ENCODE measurements at places on chromosomes 13 and 19. TPM values are rescaled to one million over a fixed set of nuclear protein-coding genes. Genes with fewer than 3 reads are reported as not detected.
A peak's percentile ranks its signal among the peaks of the same experiment; 100 is the strongest.

DNA sequence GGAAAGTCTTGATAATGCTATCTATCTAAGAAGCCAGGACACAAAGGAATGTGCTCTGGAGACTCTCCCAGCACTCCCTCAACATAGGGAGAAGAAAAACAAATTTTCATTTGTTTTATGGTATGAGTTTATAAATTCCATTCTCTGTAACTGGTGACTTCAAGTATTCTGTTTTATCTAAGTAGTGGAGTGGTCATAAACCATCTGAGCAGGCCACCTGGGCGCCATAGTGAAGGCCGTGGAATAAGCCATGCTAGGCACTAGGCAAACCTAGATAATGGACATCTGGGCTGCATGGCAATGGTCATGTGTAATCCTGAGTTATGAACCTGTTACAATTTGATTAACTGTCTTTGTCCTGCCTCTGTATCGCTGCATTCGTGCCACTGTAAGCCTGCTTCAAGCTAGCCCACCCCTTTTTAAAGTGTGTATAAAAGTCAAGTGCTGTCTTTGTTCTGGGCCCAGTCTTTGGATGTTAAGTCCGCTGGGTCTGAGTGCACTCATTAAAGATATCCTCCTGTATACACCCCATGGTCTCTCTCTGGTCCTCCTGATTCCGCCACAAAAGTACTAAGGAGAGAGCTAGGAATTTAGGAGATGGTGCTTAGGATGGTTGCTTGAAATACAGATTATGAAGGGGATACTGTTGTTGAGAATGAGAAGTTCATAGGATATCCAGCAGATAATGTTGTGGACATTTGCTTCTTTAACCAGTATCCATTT lies 13.2 kb downstream of the GTF2F2 start:
- no peak for DNase-seq
- no peak overlapping the region for H3K27ac ChIP-seq
- H3K36me3 ChIP-seq: peaks cover 30% of the 10 kb centered on the region
- no peaks in the 10 kb centered on the region for H3K27me3 ChIP-seq
- peaks cover 23% of the 10 kb centered on the region for H3K4me1 ChIP-seq
- no peak overlapping the region for H3K4me3 ChIP-seq

DNA sequence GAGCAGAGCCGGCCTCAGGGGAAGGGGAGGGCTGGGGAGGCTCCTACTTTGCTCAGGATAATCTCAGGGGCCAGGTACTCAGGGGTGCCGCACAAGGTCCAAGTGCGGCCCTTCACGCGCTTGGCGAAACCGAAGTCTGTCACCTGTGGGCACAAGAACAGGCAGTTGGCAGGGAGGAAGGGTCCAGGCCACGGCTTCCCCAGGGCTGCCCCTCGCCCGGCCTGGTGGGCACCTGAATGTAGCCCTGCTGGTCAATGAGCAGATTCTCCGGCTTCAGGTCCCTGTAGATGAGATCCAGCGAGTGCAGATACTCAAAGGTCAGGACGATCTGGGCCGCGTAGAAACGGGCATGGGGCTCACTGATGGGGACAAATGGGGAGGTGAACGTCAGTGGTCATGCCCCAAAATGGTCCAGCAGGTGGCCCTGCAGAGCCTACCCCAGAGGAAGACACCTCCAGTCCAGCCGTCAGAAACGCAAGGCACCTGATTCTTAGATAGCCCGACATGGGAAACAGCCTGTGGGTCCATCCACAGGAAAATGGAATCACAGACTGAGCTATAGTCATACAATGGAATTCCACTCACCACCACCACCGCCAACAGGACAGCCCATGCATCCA lies 7.1 kb upstream of the SAMD1 start:
- no peaks in the 10 kb centered on the region for H3K27me3 ChIP-seq
- no peak for DNase-seq
- H3K36me3 ChIP-seq: peaks cover 12% of the 10 kb centered on the region
- H3K4me3 ChIP-seq: no peak overlapping the region
- H3K27ac ChIP-seq: no peak overlapping the region
- no peaks in the 10 kb centered on the region for H3K4me1 ChIP-seq

- H3K27me3 ChIP-seq: peaks cover 49% of the 10 kb centered on the region
- no peak overlapping the region for H3K4me3 ChIP-seq
- H3K4me1 ChIP-seq: peaks cover 9% of the 10 kb centered on the region
- H3K27ac ChIP-seq: no peak overlapping the region
- DNase-seq: no peak
Observed at GRCh38 chr13:33018886-33019285, 2.7 kb downstream of the KL start.

GRCh38 chr13:57627663-57628062 lies 3.9 kb upstream of the PCDH17 start:
- H3K27ac ChIP-seq: no peak overlapping the region
- no peak overlapping the region for H3K4me3 ChIP-seq
- peaks cover 5% of the 10 kb centered on the region for H3K36me3 ChIP-seq
- H3K27me3 ChIP-seq: peaks cover 53% of the 10 kb centered on the region
- DNase-seq: no peak

DNA sequence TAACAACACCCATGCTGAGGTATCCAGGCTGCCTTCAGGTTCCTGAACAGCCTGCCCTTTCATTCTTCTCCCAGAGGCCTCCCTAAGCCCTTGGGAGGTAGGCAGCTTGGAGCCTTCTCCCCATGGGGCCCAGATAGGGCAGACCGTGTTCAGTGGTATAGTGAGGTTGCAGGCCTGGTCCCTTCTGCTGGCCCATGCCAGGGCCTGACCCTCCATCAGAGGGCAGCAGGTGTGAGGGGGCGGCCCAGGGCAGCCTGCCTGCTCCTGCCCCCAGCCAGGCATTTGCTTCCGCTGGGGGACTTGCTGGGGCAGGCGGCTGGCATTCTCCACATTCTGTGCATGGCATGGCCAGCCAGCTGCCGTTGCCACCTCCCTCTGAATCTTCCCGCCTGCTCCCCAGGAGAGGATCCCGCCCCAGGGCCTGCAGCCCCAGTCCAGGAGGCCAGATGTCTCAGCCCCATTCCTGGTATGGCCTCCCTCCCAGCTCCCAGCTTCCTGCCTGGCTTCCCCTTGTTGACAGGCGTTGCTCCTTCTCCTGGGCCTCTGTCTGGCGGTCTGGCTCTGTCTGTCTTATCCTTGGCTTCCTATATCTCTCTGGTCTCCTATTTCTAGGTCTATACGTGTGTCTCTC lies 8.9 kb downstream of the CIC start:
- peaks cover 10% of the 10 kb centered on the region for H3K36me3 ChIP-seq
- H3K4me3 ChIP-seq: no peak overlapping the region
- no peak for DNase-seq
- peak overlapping the region; percentile 4 for H3K27ac ChIP-seq
- H3K27me3 ChIP-seq: no peaks in the 10 kb centered on the region

DNA sequence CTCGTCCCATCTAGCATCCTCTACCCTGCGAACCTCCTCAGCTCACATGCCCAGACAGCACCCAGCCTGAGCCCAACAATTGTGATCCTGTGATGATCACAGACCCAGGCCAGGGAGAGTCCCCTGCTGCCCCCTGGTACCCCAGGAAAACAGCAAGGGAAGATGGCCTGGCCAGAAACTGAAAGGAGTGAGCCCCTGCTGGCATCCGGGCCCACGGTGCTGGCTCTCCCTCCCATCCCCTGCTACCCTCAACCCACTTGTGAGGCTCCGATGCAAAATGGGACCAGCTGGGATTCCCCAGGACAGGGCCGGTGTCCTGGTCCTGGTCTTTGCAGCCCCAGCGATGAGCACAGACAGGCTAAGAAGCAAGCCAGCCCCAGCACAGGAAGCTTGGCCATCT lies 14.1 kb downstream of the RANBP3 start:
- H3K27ac ChIP-seq: peak overlapping the region; percentile 90
- H3K4me3 ChIP-seq: no peak overlapping the region
- H3K4me1 ChIP-seq: peaks cover 97% of the 10 kb centered on the region
- H3K36me3 ChIP-seq: peaks cover 12% of the 10 kb centered on the region
- no peak for DNase-seq

DNA sequence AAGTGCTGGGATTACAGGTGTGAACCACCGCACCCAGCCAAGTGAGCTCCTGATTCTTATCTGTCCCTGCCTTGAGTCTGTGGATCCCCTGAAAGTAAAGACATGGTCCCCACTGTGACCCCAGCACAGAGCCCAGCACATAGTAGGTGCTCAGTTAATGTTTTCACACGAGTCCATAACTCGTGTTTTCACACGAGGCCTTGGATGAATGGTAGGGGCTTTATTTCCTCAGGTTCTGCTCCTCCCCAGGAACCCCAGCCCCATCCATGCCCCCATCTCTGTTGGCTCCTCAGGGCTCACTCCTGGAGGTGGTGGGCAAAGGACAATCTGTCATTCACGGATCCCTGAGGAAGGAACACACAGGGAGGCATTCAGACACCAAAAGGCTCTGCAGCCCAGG lies 23.6 kb upstream of the PDE4C start:
- H3K27ac ChIP-seq: no peak overlapping the region
- H3K4me1 ChIP-seq: peaks cover 2% of the 10 kb centered on the region
- H3K4me3 ChIP-seq: no peak overlapping the region
- no peaks in the 10 kb centered on the region for H3K36me3 ChIP-seq
- no peak for DNase-seq

DNA sequence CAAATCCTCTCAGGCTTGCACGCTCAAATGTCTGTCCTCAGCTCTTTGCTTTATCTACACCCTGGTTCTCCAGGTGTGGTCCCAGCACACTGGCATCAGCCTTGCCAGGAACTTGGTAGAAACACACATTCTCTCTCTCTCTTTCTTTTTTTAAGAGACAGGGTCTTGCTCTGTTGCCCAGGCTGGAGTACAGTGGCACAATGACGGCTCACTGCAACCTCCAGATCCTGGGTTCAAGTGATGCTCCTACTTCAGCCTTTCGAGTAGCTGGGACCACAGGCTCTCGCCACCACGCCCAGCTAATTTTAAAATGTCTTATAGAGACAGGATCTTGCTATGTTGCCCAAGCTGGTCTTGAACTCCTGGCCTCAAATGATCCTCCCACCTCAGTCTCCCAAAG lies 20.8 kb downstream of the ADGRL1 start:
- H3K36me3 ChIP-seq: no peaks in the 10 kb centered on the region
- no peak overlapping the region for H3K27ac ChIP-seq
- H3K27me3 ChIP-seq: no peaks in the 10 kb centered on the region
- no peak overlapping the region for H3K4me3 ChIP-seq
- H3K4me1 ChIP-seq: no peaks in the 10 kb centered on the region

Gene PRSS57
- not detected for total RNA-seq

Gene CGB3
- total RNA-seq: not detected
